ENCODE measurements at places on chromosomes 1 and 21. TPM values are rescaled to one million over a fixed set of nuclear protein-coding genes. Genes with fewer than 3 reads are reported as not detected.

FAM177B gene
- total RNA-seq, result not detected

FCGR2B gene
- total RNA-seq, result not detected

CACHD1 gene
- 9.4 TPM for total RNA-seq

ZNF695 gene
- 7.9 TPM for total RNA-seq

OXCT2 gene
- total RNA-seq, result 0.37 TPM

SH2D5 gene
- total RNA-seq, result 1.2 TPM

SHE gene
- total RNA-seq, result 0.07 TPM

S100A12 gene
- not detected for total RNA-seq

MRTO4 gene
- 29.1 TPM for total RNA-seq

FAM151A gene
- not detected for total RNA-seq

NGF gene
- 0.83 TPM for total RNA-seq

MYCL gene
- total RNA-seq, result 97.7 TPM

Measured in glutamatergic neuron (in vitro differentiated cells).